ENCODE measurements at places on chromosomes 5 and 9.

DNA sequence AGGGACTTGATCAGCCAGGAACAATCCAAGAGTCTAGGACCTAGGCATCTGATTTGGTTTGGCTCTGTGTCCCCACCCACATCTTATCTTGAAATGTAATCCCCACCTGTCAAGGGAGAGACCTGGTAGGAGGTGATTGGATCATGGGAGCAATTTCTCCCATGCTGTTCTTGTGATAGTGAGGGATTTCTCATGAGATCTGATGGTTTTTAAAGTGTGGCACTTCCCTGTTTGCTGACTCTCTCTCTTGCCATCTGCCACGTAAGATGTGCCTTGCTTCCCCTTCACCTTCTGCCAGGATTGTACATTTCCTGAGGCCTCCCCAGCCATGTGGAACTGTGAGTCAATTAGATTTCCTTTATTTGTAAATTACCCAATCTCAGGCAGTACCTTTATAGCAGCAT lies 201.7 kb upstream of the ACTBL2 start:
- no peak for DNase-seq

DNA sequence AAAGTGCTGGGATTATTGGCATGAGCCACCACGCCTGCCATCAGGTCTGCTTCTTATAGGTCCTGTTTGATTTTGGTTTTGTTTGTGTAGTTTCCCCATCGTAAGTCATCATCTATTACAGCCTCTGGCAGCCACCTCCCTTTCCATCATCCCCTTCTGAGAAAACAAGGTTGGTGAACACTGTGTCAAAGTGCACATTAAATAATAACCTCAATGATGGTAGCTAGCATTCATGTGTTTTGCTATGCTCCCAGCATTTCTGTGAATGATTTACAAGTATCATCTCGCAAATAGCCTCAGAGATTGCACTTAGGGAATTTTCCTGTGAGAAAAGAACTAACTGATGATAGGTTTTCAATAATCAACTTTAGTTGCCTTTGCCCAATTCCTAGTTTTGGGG lies 9.9 kb downstream of the PRUNE2 start:
- DNase-seq = no peak

DNA sequence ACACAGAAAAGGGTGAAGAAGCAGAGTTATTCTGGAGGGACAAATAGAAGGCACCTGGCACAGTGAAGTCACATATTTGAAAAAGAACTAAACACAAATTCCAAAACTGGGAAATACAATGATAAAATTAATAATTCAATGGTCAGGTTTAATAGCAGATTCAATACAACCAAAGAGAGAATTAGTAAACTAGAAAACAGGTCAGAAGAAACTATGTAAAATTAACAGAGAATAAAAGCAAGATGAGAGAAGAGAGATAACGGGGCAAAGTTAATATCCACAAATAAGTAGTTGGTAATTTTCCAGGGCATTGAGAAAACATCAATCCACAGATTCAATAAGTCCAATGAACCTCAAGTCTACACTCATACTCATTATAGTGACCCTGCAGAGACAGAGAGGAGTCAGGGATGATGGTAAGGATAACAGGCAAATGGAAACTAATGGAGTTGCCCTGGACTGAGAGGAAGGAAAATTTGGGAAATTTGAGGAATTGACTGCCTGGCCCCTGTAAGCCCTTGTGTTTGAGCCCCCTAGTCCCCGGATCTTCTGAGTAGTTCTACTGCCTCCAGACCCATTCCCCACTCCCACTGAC lies 8.3 kb upstream of the ERGIC1 start:
- DNase-seq = no peak

DNA sequence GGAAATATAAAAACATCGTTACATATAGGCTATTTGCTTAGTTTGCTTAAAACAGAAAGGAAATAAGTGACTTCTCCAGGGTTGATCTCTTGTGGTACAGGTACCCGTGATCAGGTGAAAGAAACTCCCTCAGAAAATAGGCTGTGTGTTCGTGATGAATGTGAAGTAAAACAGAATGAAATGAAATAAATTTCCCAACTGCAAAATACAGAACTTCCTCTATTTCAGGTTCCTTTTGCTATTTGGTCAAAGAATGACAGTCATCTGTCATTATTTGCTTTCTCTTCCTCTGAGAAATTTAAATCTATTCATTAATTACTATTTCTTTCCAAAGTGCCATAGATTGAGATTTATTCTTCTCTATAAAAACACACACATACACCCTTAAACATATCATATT lies 408.1 kb downstream of the FAM170A start:
- DNase-seq = no peak

GRCh38 chr5:59637884-59638580 lies 255.5 kb downstream of the PDE4D start:
- DNase-seq = no peak

GRCh38 chr9:21875893-21876292 lies 73.5 kb downstream of the MTAP start:
- no peak for DNase-seq

- DNase-seq = no peak
Observed at GRCh38 chr9:128556926-128557634, 4.7 kb downstream of the SPTAN1 start.

DNA sequence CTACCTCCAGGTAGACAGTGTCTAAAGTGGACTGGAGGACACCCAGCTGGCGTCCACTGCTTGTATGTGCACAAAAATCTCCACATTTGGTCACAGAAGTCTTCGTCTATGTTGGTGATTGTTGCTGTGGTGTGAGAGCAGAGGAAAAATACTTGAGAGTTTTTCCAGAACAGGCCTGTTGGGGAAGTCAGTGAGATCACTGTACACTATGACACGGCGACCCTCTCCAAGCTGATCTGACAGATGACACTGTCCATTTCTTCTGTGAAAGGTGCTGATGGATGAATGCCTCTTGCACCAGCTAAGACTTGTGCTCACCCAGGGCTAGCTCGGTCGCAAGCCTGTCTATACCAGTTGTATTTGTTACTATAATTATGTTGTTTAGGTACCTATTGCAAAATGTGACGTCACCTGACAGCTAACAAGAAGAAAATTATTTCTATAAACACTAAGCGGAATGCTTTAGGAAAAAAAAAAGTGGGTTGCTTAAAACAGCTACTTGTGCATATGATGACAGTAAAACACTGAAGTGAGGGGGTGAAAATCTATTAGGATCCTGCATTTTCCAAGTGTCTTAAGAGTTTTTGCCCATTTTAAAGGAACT lies 142.3 kb downstream of the ROR2 start:
- no peak for DNase-seq

DNA sequence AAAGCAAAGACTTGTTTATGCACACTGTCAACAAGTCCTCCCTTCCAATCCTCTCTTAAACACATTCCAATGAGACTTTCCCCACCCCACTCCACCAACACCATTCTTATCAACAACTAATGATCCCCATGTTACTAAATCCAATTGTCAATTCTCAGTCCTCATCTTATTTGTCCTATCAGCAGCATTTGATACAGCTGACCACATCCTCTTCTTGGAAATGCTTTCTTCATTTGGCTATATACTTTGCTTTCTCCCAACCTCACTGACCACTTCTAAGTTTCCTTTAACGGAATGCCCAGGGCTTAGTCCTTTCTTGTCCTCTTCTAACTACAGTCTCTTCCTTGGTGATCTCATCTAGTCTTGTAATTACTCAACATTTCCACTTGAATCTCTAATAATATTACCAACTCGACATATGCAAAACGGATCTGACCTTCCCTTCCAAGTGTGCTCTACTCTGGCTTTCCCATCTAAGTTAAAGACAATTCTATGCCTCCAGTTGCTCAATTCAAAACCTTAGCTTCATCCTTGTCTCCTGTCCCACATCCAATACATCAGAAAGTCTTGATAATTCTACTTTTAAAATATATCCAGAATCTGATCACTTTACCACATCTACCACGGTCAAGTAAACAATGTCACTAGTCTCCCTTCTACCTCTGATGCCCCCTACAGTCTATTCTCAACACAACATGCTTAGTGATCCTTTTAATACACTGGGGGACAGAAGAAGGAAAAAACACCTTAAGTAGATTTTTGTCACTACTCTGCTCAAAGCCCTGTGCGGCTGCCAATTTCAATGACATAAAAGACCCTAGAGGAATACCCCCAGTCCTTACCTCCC lies 25.5 kb downstream of the AGTPBP1 start:
- DNase-seq = no peak

GRCh38 chr9:125683486-125683885 lies 23.5 kb downstream of the MAPKAP1 start:
- DNase-seq = no peak

DNA sequence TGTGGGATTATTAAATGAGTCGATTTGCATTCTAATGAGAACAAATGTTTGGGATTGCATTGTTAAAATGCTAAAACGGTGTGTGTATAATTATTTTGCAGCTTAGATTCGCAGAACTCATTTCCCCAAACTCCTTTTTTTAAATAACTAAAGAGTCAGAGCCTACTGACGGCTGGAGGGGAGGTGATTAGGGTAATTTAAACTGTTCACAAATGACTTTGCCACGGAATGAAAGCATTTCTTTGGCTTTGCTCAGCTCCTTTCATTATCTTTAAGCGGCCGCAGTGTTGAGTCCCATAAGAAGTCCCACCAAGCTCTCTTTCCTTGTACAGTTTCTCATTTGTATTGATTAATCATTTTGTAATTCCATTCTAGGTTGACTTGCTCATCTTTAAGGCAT lies 1632.8 kb downstream of the MAT2B start:
- DNase-seq = no peak

- no peak for DNase-seq
Observed at GRCh38 chr9:133058071-133058470, 3.7 kb upstream of the CEL start.
